ENCODE measurements at places on chromosomes 1 and 21.

GRCh38 chr1:2523191-2523890, 3.1 kb downstream of the PANK4 start:
- DNase-seq = no peak

GRCh38 chr1:228043281-228043848, 36.6 kb downstream of the WNT3A start:
- no peak for DNase-seq

DNA sequence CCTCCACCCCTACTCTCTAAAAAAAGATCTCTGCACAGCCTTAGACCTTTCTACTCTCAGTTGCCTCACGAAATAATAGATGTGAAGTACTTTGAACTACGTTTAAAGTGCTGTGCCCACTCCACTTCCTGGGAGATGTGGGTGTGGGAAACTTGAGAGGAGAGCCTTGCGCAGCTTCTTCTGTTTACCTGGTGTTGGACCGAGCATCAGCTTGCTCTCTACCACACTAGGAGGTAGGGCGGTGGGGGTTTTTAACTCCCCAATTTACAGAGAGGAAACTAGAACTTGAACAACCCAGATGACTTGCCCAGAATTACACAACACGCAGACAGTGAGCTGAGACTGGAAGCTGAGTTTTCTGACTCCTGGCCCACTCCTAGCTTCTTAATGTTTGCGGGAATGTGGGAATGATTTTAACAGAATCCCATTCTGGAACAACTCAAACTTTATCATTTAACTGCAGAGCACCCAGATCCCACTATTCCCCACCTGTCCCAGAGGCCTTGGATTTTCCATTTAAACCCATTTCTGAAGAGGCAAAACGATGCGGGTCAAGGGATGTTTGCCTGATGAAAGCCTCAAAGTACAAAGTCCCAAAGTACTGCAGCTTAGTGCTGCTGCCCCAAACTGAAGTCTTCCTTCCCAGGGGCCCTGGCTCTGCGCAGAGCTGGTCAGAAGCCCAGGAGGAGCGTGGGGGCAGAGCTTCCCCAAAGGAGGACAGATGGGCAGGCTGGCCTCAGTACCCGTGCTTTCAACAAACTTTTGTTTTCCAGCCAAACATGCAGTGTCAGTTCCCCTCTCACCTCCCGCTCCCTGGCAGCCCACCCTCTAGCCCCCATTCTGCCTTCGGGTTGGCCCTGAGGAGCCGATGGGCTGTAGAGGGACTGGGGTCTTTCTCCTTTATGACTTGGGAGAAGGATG, 19.0 kb downstream of the BTG2 start:
- peak; percentile 71 for DNase-seq

DNA sequence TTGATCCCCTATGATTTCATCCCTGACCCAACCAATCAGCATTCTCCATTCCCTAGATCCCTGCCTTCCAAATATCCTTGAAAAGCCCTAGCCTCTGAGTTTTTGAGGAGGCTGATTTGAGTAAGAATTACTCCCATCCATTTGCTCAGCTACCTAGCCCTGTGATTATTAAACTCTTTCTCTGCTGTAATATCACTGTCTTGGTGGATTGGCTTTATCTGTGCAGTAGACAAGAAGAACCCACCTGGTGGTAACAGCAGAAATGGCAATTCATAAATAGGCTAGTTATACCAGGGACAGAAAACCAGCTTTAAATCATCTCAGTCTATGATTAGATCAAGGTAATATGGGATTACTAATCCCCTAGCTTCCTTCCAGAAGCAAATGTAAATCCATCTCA, 13.0 kb downstream of the IL20 start:
- DNase-seq = no peak

DNA sequence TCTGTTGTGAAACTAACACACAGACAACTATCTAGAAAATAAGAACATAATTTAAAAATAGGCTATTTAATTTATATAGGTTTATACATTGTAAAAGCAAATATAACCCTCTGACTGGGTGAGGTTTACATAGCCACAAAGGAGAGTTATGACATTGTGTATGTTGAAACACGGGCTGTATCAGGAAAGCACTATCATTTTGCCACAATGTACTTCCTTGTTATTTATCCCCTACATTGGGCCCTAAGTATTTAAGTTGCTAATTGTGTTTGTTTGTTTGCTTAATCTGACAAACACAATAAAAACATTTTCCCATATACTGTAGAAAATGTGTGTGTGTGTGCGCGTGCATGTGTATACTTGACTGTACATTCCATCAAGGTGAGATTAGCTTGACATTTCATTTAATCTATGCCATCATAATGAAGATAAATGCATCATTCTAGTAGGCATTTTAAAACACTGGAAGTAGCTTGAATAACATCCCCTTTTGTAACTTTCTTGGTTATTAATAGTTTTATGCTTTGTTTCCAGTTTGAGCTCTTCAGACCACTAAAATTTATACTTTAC, 72.1 kb downstream of the RGS13 start:
- DNase-seq = no peak

DNA sequence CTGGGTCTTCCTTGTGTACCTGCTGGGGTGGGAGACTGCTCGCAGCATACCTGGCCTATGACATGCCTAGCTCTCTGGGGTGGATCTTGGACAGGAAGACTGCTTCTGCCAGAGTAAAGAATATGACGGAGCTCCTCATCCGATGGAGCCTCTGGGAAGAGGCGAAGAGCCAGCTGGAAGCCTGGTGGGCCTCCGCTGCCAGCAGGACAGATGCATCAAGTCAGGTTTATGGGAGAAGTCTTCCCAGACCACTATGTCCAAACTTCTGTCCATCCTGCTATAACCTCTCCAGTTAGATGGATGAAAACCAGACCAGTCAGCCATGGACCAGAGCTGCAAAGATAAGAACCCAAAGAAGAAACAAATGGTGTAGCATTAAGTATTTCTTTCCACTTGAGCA, 27.7 kb upstream of the NGF start:
- no peak for DNase-seq

- no peak for DNase-seq
These were observed 184.4 kb upstream of the GALNT2 start for GRCh38 chr1:229882621-229883020.

- DNase-seq = no peak
These were observed 28.1 kb downstream of the ARHGEF10L start for GRCh38 chr1:17567582-17567981.

- no peak for DNase-seq
These were observed 56.3 kb downstream of the DPH5 start for GRCh38 chr1:100969327-100969726.

All from CD4-positive, alpha-beta T cell treated with Interleukin-12 subunit alpha and Interleukin-12 subunit beta, for 1 hour (primary cell).